Stimulated activated CD4-positive, alpha-beta T cell treated with anti-CD3 and anti-CD28 coated beads, Interleukin-1b, Interleukin-23, amount 100 ng/mL, for 1 hour (primary cell): ENCODE measurements at places on chromosomes 6 and 20.

DNA sequence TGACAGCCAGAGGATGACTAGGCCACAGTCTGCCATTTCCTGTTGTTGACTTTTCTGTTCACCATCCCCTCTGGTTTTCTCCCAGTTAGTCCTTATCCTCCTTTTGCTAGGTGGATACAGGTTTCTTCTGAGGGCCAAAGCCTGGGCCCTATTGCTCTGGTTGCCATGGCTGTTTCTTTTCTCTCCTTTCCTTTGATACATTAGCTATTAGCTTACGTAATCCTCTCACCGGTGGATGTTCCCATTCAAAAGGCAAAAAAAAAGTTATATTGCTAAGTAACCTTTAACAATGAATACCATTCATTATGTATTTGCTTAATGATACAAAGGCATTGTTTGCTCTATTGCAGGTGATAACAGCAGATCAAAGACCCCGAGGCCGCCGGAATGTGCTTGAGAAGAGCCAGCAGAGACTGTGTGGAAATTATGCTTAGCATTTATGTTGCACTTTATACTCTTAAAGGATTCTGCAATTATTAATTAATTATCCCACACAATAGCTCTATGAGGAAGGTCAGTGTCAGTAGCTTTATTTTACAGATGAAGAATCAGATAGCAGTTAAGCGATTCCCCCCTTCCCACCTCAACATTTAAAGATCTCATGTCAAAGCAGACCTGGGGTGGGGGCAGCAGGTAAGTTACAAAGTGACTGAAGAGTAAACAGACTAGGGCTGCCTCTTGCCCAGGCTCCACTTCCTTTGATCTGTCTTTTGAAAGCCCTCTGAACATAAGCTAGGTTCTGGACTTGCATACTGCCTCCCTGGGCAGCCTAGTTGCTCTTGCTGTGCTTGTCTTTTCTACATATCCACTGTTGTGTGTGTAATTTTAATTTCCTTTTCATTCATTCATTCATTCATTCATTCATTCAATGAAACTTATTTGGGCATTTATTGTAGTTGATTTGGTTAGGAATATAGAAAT lies 14.5 kb upstream of the TFB1M start:
- DNase-seq = no peak

DNA sequence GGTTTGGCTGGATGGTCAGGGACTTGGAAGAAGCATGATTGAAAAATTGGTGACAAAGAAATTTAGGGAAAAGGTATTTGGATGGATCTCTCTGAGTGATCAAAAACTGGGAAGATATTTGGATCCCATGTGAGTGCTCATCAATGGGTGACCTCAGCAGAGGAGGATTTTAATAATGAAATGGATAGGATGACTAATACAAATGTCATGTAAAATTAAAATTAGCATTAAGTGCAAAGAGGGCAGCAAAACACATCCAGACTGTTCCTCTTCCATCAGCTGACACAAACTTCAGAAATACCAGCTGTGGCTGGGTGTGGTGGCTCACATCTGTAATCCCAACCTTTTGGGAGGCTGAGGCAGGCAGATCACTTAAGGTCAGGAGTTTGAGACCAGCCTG lies 151.7 kb downstream of the THBS2 start:
- no peak for DNase-seq

GRCh38 chr20:58665606-58666005 lies 14.5 kb downstream of the STX16 start:
- no peak for DNase-seq

GRCh38 chr6:119147101-119148053 lies 68.9 kb upstream of the FAM184A start:
- DNase-seq = no peak

GRCh38 chr6:35736253-35736894 lies 458 bp upstream of the ARMC12 start:
- peak; percentile 82 for DNase-seq

- no peak for DNase-seq
These were observed 84.1 kb downstream of the TNFAIP3 start for GRCh38 chr6:137951064-137951597.

GRCh38 chr20:18133962-18134361 lies 3.7 kb upstream of the KAT14 start:
- DNase-seq = no peak

- no peak for DNase-seq
These were observed 43.2 kb upstream of the FNDC1 start for GRCh38 chr6:159125951-159126352.

GRCh38 chr20:59386809-59387208 lies 86.4 kb downstream of the EDN3 start:
- no peak for DNase-seq

DNA sequence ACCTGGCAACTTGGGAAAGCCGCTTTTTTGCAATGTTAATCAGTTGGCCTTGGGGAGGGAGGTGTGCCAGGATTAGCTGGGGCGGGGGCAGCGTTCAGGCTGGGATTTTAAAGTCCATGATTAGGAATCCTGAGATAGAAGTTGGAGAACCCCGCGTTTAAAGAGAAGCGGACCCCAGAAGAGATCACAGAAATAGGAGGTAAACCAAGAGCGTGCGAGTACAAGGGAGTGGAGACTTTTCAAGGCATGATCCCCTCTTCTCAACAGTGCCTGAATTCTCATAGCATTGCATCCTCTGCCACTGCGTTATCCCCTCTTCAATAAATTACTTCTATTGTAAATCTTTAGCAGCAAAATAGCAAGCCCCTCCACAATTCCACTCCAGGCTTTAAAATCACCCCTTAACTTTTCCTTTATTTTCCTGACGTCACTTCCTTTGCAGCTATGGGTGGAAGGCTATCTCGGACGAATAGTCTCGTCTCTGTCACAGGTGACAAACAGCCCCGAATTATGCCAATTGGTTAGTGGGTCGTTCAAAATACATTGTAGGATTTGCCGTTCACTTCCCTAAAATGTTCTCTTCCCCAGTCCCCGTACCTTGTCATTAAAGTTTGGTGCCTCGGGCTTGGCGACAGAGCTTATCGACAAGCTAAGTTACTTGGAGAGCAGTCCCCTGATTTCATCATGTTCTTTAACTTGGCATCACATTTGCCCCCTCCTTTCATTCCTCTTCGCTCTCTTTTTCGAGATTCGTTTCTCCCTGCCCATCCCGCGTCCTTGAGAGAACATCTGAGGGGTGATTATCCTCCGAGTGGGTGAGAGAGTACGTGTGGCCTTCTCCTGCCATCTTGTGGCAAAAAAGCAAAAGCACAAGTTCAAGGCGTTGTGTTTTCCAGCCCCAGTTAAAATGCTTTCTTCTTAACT lies 17.1 kb downstream of the OR2B2 start:
- no peak for DNase-seq

GRCh38 chr6:157226026-157226625 lies 97.2 kb downstream of the TMEM242 start:
- DNase-seq = no peak

GRCh38 chr20:50911030-50911429 lies 20.2 kb downstream of the ADNP start:
- DNase-seq = no peak
